ENCODE measurements at places on chromosomes 12 and 14. TPM values are rescaled to one million over a fixed set of nuclear protein-coding genes. Genes with fewer than 3 reads are reported as not detected.

DNA sequence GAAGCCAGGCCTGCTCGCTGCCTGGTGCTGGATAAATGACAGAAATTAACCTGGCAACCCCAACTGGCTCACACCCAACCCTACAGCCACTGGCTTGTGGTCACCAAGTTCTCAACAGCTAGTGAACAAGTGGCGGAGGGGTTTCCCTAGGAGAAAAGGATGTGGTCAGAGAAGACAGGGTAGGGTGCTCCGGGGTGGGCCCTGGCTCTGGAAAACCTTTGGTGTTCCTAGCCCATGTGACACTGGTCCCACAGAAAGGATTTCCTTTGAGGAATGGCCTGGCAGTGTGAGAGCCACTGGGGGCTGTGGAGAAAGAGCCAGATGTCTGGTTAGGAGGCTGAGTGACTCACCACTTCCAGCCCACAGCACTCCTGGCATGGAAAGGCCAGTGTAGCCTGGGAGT, 8.7 kb downstream of the SYNE3 start:
- DNase-seq = no peak

DNA sequence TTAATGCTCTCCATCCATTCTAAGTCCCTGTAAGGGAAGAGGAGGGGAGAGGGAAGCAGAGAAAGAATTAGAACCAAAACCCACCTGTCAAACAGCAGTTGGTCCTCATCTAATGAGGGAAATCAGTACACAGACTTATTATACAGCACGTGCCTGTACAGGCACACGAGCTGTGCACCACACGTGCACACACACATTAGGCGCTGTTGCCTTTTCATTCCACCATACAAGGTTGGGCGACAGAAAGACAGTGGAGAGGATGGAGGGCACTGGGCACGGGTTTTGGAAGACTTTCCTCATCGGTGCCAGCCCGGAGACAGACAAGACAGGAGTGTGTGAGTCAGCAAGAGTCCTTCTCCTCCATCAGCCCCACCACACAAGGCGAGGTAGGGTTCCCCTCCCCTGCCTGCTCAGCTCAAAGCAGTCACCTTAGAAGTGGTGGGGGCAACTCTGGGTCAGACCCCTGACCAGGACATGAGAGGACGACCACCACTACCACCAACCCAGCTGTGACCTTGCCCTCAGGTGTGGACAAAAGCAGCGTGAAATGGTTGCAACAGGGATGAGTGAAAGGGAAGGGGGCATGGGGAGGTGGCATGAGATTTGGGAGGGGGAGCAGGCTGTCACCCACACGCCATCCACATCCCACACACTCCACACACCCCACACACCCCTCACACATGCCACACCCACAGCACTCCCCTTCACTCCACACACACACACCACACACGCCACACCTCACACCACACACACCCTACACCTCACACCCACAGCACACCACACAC, 80.7 kb downstream of the ACTN1 start:
- DNase-seq = no peak

DNA sequence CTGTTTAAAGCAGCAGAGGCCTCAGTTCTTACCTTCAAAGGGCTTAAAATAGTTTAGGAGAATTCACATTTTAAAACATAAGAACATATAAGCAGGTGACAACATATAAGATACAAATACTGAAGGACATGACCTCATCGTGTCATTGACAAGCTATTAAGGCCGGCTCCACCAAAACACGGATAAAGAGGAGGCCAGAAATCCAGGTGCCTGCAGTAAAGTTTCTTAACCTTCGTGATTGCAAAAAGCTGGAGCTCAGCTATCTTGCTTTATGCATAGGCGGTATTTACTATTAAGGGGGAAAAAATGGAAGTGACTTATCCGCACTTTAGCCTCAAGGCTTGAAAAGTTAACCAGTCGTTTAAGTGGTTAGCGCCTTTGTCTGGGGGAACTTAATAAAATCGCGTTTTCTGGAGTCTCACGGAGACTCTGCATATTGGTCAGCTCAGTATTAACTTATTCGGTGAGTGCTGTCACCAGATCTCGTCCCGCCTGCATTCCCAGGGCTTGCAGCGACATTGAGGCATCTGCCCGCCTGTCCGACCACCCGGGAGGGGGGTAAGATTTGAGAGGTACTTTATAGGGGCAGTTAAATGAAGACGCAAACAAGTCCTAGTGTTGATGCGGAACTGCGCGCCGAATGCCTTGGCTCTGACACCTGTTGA, 1.1 kb upstream of the SP1 start:
- no peak for DNase-seq

GRCh38 chr12:14905269-14906004, 19.8 kb upstream of the MGP start:
- DNase-seq = no peak

- no peak for DNase-seq
These were observed 150.1 kb downstream of the SLC38A4 start for GRCh38 chr12:46675736-46676135.

DNA sequence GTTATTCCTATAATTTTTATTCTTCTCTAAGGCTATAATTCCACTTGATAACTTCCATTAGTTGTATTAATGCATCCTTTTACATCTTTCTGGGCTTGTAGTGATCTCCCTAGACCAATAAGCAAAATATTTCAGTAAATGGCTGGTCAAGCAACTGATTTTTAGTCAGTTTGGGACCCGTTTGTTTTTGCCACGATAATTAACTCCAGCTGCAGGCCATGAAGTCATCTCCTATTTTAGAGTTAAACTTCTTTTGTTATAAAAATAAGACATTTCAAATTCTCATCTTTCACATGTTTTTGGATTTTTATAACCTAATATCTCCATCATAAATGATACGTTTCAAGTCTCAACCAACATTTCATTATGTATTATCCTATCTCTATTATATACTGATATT, 49.4 kb downstream of the MAGOHB start:
- no peak for DNase-seq

GRCh38 chr12:69910694-69911093, 85.7 kb downstream of the MYRFL start:
- no peak for DNase-seq

DNA sequence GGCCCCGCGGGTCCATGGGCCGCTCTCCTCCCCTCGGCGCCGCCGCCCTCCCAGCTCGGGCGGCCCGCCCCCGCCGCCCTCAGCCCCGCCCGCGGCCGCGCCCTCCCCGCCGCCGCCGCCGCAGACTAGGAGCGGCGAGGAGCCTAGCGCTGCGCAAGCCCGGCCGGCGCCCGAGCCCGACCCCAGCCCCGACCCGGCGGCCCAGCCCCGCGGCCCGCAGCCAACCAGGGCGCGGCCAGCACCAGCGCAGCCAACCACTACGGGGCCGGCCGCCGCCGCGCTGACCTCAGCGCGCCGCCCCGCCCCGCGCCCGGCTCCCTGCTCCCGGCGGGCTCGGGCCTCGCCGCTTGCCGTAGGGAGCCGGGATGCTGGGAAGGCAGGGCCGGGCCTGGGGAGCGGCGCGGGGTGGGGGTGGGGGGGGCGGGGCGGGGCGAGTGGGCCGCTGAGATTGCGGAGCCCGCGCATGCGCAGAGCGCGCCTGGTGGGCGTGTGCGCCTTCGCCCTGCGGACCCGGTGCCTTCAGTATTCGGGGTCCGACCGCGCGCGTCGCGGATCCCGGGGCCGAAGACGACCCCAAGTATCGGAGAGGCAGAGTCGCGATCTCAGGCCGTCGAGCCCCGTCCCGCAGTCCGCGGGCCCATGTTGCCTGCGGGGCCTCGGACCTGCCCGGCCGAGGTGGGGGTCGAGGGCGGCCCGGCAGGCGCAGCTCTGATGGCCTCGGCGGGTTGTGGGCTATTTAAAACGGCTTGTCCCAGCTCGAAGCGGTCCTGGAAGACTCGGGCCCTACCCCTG, at the start of gene CDC42BPB:
Gene CDC42BPB (minus strand): TSS at position 178 of the 792 bp plus-strand sequence. CDS start 376 bp downstream, outside the sequence.
- peak; percentile 31 for DNase-seq

DNA sequence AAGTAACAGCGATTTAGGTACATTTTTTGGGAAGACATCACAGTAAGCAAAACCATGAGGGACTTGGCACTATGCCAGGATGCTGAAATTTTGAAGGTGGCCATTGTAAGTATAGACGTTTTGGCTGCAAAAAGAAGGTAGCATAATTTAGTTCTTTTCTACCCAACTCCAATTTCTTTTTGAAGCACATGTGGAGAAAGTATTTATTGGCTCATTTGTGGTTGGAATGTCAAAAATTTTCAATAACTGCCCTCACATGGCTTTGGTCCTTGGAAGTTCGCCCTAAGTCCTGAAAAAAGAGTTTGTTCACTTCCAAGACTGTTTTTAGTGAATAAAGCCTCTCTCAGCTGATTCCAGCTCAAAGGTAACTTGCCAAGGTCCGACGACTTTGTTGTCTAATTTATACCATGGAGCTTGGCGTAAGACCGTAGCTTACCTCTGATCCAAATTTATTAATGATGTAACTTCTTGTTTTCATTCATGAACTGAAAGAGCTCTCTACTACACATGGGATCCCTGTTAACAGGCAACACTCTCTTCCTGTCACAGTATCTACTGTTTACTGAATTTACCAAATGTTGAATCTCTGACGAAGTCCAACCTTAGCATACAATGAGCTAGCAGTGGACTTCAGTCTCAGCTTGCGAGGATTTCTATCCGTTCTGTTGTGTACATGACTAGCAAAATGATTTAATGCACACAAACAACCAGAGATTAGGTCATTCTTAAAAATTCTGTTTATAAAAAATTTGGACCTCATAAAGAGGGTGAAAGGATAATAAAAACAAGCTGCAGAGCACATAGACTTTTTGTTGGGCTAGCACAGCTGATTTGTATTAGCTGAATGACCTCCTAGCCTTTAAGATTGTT, 49.0 kb downstream of the MSRB3 start:
- DNase-seq = no peak

Gene PRIMA1
- not detected for total RNA-seq

Gene SLC38A4
- not detected for total RNA-seq

Gene FBLN5
- 3.8 TPM for total RNA-seq
